Activated CD4-positive, alpha-beta T cell treated with anti-CD3 and anti-CD28 coated beads, Interleukin-2, amount 50 U/mL, for 4 hours (primary cell): ENCODE measurements at places on chromosomes 6 and 20.

DNA sequence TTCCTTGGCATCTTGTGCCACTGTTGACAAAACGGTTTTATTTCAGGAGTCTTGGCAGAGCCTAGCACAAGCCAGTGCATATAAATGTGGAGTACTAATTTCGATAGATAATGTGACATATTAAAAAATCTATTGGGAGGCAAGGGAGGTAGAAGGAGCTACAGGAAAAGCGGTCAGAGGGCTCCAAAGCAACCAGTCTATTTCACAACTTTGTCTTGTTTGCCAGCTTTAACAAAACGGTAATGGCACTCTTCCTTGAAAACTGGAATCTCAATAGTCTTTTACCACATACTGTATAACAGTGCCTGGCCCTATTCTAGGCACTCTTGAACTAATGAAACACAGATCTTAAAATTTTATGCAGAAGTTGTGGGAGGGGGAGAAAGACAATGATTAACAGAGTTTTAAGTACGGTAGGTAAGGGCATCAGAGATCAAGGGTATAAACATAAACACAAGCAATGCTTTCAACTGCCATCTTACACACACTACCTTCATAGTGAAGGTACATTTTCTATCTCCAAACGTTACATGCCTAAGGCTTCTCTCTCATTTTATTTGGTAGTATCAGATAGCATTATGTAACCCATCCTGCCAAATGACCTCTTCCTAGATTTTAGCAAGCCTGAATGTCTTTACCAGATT, 33.5 kb upstream of the SYNCRIP start:
- no peak for DNase-seq

DNA sequence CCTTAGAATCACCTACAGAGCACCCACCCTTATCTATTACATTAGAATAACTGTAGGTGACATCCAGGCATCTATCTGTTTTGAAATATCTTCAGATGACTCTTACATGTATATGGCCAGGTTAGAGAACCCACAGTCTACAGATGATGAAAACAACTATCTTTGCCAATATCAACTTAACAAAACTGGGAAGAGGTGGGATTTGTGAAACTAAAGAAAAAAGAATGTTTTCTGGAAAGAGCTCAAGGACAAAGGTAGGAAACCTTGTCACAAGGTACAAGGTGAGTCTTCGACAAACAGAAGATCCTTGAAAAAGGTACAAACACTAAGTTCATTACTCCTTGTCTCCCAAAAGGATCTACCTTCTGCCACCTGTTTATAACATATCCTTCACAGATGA, 47.0 kb upstream of the DST start:
- no peak for DNase-seq

DNA sequence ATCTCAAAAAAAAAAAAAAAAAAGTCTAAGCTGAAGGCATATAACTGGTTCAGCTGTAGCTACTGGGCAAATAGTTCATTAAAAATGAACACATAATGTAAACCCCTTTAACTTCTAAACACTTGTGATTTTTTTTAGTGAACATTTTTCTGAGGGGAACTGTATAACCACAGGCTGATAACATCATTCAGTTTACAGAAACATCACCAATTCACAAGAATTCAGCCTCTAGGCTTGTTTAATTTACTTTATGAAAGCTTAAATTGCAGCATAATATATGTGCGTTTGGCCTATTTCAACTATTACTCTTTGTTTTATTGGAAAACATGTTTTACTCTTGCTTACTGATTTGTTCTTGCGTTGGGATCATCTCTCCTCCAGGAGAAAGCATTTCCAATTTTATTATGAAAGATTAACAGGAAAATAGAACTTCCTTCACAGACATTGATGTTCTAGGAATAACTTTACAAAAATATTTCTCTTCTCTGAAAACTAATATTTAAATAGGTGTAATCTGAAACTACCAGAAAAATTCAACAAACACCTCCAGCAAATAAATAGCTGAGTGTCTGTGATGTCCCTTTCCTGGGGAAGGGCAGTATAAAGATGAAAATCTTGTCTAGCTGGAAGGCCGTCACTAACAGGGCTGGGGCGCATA, 284.5 kb downstream of the UST start:
- no peak for DNase-seq

GRCh38 chr20:4637081-4637797, 84.5 kb upstream of the PRND start:
- no peak for DNase-seq

GRCh38 chr6:26311385-26312095, 53.5 kb upstream of the BTN3A2 start:
- no peak for DNase-seq

DNA sequence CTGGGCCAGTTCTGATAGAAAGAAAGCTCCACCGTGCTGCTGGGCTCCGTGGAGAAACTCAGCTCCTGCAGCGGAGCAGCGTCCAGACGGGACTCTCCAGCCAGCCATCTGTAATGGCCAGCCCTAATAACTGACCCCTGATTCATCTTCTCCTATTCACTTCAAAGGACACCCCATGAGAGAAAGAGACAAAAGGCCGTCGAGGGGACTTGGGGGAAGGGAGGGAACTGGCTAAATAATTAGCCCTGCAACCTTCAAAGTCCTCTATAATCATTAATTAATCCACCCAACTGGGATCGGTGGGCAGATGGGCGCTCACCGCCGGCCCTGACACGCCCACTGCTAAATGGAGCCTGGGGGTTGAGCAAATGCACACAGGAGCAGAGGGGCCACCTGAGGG, 512.4 kb downstream of the CD83 start:
- no peak for DNase-seq

DNA sequence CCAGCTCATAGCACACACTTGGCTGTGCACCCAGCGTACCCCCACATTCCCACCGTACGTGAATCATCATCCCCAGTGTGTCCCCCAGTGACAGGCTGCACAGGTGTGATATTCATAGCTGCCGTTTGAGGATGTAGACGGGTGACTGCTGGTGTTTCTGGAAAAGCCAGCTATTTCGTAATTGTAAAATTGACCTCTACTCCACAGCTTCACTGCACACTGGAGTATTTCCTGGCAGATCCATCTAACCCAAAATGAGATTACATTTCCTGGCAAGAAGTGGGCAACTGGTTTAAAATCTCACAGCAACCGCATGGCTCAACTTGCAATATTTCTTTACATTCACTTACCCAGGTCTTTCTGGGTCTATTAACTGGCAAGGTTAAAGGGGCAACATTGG, 30.3 kb downstream of the CD83 start:
- DNase-seq = no peak

DNA sequence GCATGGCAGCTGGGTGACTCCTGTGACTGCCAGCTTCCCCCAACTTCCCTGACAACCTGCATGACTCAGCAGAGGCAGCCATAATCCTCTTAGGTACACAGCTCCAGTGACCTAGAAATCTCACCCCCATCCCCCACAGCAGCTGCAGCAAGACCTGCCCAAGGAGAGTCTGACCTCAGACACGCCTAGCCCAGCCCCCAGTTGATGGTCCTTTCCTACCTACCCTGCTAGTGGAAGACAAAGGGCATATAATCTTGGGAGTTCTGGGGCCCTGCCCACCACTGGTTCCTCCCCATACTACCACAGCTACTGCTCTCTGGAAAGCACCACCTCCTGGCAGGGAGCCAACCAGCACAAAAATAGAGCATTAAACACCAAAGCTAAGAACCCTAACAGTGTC, 90.2 kb downstream of the F13A1 start:
- DNase-seq = no peak

GRCh38 chr20:8424010-8424409, 291.9 kb downstream of the PLCB1 start:
- DNase-seq = no peak

DNA sequence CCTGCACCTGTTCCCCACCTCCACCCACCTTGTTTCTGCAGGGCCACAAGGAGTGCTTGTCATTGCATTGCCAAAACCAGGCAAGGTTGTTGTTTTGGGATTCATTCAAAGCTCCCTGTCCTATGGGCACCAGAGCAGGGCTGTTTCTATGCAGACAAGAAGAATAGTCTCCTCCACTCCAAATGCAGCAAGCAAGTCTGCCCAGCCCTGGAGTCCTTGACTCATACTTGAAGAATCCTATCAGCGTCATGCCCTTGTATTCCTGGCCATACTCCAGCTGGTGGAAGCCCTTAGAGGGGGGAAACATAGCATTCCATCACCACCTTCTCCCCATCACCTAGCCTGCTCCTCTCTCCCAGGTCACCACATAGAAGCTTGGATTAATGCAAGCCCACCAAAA, 145.3 kb upstream of the ECI2 start:
- no peak for DNase-seq

DNA sequence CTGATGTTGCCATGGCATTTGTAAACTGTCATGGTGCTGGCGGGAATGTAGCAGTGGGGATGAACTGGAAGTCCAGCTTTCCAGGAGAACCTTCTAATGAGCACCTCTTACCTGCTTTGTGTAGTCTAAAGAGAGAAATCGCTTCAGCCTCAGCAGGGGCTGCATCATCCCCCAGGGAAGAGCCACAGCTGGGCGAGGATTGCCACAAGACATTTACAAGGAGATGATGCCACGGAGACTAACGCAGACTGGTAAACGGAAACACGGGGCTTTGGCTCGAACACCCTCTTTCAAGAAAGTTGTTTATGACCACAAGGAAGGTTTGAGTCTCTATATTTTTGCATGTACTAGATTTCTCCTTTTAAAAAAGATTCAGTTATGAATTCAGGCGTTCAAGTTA, 72.9 kb downstream of the CDH26 start:
- DNase-seq = no peak

- no peak for DNase-seq
Observed at GRCh38 chr6:3384241-3385143, 72.4 kb downstream of the SLC22A23 start.

- no peak for DNase-seq
Observed at GRCh38 chr6:88494401-88495140, 328.4 kb upstream of the CNR1 start.

DNA sequence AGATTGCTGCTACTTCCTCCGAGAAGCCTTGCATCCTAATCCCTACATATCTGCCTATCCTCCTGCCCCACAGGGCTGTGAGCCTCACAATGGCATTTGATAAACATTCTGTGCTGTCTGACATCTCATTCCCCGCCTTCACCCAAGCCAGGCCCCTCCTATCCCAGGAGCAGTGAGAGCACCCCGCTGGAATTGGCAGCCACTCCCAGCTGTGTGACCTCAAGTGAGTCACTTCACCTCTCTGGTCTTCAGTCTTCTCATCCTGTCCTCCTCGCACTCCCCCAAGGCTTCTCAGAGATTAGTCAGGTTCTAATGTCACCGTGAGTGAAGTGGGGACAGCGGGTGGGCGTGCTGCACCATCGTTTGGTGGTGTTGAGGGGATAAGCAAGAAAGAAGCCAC, 81.7 kb downstream of the CDH22 start:
- DNase-seq = no peak

GRCh38 chr6:168145747-168146596, 67.0 kb upstream of the FRMD1 start:
- DNase-seq = no peak

DNA sequence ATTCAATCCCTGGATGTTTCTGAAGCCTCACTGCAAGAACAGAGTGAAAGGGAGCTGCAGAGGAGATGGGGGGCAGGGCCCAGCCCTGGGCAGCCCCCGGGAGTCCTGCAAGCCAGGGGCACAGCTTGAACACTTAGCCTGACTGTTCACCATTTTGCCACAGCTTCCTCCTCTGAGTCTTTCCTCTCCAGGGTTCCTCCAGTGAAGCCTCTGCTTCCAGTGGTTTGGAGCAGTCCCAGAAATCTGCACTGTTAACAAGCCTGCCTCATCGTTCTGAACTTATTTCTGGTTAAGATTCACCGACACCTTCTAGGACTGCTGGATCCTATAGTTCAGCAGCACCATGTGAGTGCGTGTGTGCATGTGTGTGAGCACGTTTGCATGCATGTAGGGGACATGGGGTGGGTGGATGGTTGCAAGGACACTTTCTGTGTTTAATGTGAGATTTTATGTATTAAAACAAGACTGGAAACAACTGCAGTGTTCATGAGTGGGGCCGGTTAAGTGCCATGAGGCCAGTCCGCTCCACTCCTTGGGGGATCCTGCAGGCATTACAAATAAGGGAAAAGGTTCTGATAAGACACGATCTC, 24.6 kb downstream of the CEBPB start:
- no peak for DNase-seq

- no peak for DNase-seq
Observed at GRCh38 chr6:139490482-139490881, 116.0 kb upstream of the CITED2 start.

GRCh38 chr6:35230950-35231349, 17.2 kb downstream of the SCUBE3 start:
- DNase-seq = no peak

- DNase-seq = no peak
Observed at GRCh38 chr20:6028818-6029217, 25.0 kb downstream of the LRRN4 start.

- no peak for DNase-seq
Observed at GRCh38 chr6:105326833-105327770, 75.8 kb downstream of the PREP start.

DNA sequence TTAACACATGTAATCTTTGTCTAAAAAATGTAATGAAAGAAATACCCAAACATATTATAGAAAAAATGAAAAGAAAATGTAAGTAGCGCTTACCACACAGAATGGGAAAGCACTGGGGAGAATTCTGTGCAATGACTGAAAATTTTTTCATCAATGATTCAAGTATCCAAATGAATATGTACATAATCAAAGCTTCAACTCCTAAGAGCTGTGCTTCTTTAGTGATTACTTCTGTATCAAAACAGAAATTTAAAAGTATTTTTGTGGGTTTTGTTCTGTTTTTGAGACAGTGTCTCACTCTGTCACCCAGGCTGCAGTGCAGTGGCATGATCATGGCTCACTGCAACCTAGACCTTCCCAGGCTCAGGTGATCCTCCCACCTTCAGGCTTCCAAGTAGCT, 13.7 kb downstream of the LMBRD1 start:
- DNase-seq = no peak

- no peak for DNase-seq
Observed at GRCh38 chr6:150482883-150483409, 114.1 kb downstream of the IYD start.

DNA sequence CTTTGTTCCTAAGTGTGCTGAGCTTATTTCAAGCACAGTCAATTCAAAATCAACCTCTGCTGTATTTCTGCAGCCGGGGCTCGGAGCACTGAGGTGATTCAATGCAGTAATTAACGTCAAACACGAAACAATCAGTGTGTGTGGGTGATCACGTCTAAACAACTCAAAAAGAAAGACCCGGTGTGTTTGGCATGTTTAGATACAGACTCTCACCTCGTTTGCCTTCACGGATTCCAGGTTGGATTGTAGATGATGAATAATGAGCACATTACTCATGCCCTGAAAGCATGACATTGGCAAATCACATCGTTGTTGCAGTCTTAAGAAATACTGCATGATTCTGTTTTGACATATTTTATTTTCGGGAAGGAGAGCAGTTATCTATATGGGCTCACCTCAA, 231.0 kb downstream of the QKI start:
- DNase-seq = no peak
